Activated CD4-positive, alpha-beta T cell treated with anti-CD3 and anti-CD28 coated beads for 24 hours (primary cell): ENCODE measurements at places on chromosomes 11 and 22.

GRCh38 chr22:47422736-47423135 is 660.3 kb downstream of the TBC1D22A start:
- DNase-seq = no peak

GRCh38 chr11:33419924-33420323 is 162.7 kb downstream of the HIPK3 start:
- no peak for DNase-seq

DNA sequence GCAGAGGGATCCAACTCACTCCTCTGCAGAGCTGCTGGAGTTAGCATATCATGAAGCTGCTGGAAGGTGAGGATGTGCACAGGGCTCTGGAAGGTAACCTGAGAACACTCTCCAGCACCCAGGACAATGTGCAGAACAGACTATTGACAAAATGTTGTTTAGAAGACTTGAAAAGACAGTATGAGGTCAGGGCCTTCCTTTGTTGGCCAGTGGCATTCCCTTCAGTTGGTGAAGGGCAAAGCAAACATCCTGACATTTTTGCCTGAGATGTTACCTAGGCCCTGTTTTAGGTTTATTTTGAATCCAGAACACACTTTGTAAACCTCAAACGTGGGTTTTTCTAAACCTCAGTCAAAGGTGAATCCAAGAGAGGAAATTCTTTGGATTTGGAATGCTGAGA is 67.8 kb downstream of the DEPDC5 start:
- DNase-seq = no peak

- no peak for DNase-seq
Observed at GRCh38 chr11:114290503-114291235, 5.5 kb upstream of the NNMT start.

GRCh38 chr11:66685276-66686099 is 7.8 kb upstream of the RBM4B start:
- DNase-seq = no peak

- no peak for DNase-seq
Observed at GRCh38 chr11:37598381-37598780, 1000.3 kb upstream of the RAG2 start.

GRCh38 chr22:43740587-43741270 is 71.4 kb downstream of the EFCAB6 start:
- DNase-seq = no peak

GRCh38 chr11:92236856-92237255 is 12.2 kb downstream of the FAT3 start:
- DNase-seq = no peak

GRCh38 chr11:62337303-62338181 is at the start of gene ASRGL1:
ASRGL1 (plus strand) TSS chr11:62337448; CDS start chr11:62337978, 530 bp downstream.
- DNase-seq = peak; percentile 54

DNA sequence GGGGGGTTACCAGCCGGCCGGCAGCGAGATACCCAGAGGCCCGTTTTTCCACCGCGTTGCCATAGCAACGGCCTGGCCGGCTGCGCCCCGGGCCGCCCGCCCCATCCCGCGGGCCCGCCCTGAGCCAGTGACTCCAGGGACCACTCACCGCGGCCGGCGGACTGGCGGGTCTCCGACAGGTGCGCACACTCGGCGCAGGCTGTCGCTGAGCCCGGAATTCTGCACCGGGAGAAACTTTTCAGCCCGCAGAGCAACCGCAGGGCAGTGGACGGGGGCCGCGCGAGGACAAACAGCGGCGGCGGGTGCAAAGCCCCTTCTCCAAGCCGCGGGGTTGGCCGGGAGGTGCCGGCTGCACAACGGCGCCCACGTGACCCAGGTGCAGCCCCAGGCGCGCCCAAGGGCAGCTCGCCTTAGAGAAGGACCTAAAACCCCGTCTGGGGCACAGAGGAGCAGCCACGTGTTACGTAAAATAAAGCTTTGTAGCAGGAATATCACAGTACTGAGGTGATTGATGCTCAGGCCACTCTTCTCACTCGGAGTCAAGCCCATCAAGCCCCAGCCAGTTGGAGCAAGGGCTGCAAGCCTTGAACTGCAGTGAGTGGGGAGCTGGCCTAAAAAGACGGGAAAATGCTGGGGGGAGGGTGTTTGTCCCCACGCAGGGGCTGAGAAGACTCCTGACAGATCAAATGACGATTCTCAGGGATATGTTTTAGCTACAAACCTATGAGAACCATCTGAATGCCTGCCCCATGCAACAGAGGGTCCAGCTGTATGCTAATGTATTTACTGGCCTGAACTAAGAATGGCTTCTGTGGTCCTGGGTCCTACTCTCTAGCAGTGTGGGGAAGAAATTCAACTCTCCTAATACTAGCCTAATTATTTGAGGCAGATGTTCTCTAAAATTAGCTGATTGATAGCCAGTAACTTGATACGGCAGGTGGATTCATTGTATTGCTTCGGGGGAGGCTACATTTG is at the start of gene STK33:
TSS of gene STK33 (minus strand) at position 294 of the 975 bp plus-strand sequence. CDS start 119,323 bp downstream, outside the sequence.
- peak; percentile 22 for DNase-seq

DNA sequence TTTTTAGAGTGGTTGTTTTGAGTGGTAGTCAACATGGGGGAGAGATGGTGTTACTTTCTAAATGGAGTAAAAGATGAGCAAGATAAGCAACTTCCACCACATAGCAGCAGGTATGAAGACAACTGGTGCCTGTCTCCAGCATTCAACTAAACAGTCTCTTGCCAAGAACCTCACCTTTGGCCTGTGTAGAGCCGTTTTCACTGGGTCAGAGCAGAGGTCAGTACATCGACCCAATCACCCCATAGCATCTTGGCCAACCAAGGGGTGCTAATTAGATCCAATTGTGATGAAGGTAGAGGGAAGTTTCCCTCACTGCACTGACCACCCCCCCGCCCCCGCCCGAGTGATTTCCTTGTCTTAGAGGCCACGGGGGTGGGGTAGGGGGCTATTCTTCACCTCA is 188.2 kb downstream of the BLID start:
- DNase-seq = no peak

- no peak for DNase-seq
Observed at GRCh38 chr11:113372309-113372708, 15.3 kb upstream of the ANKK1 start.

GRCh38 chr11:36311926-36312595 is 16.0 kb downstream of the PRR5L start:
- no peak for DNase-seq

DNA sequence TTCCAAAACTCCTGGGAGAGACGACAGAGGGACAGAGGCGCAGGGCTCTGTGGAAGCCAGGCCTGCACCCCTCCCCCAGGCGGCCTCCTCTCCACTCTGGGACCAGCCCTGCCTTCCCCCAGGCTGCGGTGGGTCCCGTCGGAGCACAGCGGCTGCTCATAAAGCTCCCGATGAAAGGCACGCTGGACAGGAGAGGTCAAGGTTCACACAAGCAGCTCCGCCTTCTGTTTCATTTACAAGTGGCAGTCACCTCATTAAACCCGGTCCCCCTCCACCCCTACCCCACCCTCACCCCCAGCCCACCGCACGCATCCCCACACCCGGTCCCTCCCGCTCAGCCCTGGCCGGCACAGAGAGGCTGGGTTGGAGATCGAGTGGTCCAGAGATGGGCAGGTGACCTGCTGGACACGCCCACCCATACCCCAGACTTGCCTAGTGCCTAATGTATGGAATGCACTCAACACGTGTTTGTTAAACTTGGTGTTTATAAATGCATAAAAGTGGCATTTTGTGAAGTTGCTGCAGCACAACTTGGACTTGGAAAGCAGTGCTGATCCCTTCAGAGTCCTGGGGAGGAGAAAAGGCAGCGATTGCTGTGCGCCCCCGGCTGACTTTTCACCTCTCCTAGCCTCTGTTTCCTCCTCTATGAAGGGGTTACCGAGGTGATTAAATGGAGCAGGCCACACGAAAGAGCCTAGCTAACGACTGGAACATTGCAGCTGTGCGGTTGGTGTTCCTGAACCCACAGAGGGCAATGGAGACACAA is 26.0 kb downstream of the RPUSD4 start:
- no peak for DNase-seq

GRCh38 chr22:46563381-46564083 is 26.1 kb upstream of the CELSR1 start:
- peak; percentile 76 for DNase-seq

DNA sequence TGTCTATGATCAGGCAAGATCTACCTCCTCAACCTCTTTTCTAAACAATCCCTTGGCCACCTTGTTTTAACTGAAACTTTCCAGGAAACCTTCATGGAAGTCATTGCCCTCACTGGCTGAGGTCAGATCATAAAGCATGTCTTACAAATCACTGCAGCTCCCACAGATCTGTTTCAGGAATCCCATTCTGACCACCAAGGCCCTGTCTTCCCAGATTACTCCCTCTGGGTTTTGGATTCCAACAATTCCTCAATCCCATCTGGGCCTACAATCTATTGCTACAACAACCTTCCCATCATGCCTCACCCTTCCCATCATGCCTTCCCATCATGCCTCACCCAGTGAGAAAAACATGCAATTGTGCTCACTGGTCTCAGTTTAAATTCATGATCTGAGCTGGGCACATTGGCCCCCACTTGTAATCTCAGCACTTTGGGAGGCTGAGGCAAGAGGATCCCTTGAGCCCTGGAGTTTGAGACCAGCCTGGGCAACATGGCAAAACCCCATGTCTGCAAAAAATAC is 15.9 kb downstream of the ADAMTS15 start:
- DNase-seq = no peak

DNA sequence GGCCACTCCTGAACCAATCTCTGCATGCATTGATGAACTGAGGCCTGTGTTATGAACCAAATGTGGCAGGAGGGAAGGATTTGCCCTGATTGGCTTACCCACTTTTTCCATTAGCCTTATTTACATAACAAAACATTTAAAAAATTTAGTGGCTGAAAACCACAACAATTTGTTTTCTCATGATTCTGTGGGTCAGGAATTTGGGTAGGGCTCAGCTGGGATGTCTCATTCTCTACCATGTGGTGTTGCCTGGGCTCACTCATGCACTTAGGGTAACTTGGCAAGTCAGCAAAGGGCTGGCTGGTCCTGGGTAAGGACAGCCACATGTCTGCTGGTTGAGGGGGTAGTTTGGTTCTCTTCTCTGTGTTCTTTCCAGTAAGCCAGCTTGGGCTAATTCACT is 35.1 kb upstream of the CYP2R1 start:
- DNase-seq = no peak

GRCh38 chr11:60831501-60832079 is 10.3 kb upstream of the CCDC86 start:
- no peak for DNase-seq

DNA sequence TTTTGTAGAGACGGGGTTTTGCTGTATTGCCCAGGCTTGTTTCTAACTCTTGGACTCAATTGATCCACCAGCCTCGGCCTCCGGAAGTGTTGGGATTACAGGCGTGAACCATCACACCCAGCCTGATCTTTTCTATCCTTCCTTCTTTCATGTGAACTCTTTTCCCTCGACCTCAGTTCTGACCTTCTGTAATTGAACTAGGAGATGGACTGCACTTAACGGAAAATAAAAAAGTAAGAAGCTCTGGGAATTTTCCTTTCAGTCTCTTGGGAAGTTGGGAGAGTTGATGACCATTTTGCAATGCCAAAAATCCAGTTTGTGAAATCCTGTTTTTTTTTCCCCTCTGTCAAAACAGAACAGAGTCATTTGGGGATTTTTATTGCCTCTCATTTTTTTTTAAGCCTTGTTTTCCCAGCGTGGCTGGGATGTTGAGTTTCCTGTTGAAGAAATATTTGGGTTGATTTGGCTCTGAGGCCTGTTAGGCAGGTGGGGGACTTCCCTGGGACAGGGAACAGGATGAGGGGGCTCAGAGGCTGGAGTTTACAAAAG is 26.9 kb upstream of the CYB5R3 start:
- DNase-seq = no peak

DNA sequence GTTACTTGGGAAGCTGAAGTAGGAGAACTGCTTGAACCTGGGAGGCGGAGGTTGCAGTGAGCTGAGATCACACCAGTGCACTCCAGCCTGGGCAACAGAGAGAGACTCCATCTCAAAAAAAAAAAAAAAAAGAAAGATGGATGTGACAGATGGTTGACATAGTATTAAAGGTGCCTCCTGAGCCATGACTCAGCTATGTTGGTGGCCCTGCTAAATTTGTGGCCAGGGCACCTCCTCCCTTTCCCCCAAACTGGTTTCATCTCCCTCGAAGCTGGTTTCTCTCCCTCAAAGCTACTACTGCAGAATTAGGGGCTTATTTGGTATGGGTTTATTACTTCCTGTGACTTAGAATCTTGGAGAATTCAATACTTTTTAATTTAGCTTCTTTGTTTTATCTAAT is 31.5 kb downstream of the SDHD start:
- DNase-seq = no peak

DNA sequence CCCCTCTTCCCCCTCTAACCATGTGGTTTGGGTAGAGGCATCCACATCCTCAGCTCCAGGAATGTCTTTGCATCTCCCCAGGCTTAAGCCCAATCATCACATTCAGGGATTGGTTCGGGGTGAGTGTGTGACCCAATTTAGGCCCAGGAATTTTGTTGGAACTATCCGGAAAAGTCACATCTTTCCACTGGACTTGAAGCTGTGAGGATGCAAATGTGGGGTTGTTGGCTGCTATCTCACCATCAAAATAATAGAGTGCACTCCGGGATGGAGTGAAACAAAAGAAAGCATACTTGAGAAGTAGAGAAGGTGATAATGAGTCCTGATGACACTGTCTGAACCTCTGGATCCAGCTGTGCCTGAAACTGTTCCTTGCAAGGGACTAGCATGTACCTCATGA is 33.8 kb upstream of the OLFML1 start:
- DNase-seq = no peak

DNA sequence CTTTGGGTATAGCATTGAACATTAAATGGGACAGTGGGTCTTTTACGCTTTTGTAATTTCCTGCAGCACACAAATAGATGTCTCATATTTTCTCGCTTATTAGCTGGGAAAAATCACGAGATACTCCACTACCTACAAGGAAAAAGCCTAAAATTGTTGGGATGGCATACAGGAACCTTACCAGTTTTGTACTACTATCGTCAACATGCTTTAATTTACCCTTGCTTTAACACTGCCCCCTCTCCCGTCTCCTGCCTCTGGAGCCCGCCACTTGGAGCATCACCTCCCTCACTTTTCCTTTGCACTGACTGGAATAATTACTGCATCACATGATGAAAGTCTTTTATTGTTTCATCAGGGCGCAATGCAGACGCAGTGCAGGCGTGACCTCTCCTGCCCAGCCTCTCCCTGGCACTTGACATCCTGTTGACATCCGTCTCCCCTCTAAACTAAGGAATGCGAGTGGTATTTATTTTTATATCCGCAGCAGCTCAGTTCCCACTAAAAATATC is 1.0 kb upstream of the FNBP4 start:
- DNase-seq = no peak

DNA sequence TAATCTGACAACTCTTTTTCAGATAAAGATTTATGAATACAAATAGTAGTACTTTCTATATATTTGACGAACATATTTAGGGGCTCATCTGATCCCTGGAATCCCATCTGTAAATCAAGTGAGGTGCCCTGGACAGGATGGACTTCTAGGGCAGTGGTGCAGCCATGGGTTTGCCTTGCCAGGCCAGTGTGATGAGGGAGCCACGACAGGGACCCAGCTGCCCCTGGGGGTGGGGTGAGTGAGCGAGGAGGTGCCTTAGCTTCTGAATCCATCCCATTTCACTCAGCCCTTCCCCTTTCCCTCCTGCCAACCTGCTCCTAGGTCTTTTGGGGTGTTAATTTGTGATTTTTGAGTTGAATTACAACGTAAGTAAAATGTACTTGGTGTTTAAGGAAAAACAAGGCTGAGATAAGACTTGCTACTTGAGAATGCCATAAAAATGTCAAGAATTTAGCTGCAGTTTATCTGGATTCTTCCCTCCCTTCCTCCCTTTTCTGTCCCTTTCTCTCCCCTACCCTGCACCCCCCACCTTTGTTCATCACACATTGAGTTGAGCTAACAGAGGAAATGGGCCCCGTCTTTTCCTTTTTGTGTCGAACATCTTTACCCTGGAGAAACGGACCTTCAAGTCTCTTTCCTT is 60.8 kb downstream of the PPFIBP2 start:
- DNase-seq = no peak

GRCh38 chr11:75200051-75200450 is 40.5 kb upstream of the TPBGL start:
- DNase-seq = no peak
